ENCODE measurements at places on chromosomes 4 and X. TPM values are rescaled to one million over a fixed set of nuclear protein-coding genes. Genes with fewer than 3 reads are reported as not detected.

GRCh38 chr4:26067035-26067434, 153.0 kb downstream of the SMIM20 start:
- DNase-seq: no peak
- H3K36me3 ChIP-seq: no peaks in the 10 kb centered on the region
- peaks cover 10% of the 10 kb centered on the region for H3K4me1 ChIP-seq

DNA sequence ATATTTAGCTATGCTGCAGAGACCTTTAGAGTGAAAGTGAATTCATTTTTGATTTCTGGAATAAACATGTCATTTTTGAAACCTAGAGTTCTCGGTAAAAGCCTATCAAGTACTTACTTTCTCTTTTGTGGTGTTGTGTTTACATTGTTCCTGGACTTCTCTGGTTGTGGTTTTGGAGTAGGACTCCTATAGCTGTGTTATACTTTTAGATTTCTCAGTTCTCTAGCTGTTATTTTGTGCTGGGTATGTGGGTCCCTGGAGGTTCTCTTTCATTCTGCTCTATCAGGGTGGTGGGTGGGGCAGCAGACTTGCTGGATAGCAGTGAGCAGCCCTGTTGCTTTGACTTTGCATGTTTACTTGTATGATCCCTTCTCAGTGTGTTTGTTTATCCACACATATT, 25.6 kb upstream of the MSMO1 start:
- no peak overlapping the region for H3K4me3 ChIP-seq
- peaks cover 4% of the 10 kb centered on the region for H3K36me3 ChIP-seq
- no peaks in the 10 kb centered on the region for H3K4me1 ChIP-seq
- no peaks in the 10 kb centered on the region for H3K27me3 ChIP-seq
- DNase-seq: no peak

GRCh38 chr4:67883458-67883857, 344 bp downstream of the TMPRSS11D start:
- peaks cover 5% of the 10 kb centered on the region for H3K4me1 ChIP-seq
- no peaks in the 10 kb centered on the region for H3K36me3 ChIP-seq
- no peaks in the 10 kb centered on the region for H3K27me3 ChIP-seq

DNA sequence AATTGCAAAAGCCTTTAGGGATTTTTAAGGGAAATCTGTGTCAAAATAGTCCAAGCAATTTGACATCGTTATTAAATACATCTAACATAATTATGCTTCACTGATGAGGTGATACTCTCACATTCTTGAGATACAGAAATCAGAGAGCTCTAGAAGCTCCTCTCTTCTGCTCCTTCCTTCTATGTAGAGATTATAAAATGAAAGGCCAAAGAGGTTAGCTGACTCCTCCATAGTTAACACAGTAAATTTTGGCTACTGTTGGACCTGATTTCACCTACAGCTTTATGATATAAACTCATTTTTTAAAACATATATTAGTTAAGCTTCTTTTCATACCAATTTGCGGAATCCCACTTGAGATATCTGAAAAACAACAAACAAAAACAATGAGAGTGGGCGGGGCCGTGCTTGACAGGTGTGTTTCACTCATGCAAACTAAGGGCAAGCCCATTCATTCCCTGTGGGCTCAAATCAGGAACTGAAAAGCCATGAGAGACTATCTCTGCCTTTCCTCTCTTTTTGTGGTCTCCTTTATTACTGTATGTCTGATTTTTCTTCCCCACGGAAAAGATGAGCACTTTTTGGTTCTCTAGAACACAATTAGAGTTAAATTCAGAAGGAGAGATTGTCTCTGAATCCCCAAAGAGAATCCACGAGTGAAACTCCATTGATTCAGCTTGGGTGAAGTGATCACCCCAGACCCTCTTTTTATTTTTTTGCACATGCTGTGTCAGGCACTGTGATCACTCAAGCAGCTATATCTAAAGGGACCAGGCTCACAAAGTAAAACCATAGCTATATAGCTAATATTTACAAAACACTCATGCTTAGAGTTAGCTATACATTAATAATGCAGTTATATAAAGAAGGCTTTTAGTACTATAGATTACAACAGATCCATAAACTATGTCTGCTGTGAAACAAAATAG, 566.3 kb downstream of the IL15 start:
- no peaks in the 10 kb centered on the region for H3K27me3 ChIP-seq
- no peak for DNase-seq
- no peaks in the 10 kb centered on the region for H3K4me1 ChIP-seq
- H3K36me3 ChIP-seq: no peaks in the 10 kb centered on the region
- H3K27ac ChIP-seq: no peak overlapping the region

DNA sequence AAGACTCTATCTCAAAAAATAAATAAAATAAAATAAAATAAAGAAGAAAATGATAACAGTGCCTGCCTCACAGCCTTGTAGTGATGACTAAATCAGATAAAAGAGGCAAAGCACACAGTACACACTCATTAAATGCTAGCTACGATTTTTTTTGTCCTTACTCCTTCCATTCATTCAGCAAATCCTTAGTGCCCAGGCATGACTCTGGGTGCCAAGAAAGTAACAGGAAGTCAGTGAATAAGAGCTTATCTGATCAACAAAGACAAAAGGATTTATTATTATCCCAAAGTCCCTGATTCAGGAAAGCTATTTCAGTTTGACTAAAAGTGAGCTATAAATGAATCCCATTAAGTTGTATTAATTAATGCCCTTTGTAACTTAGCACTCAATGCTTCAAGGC, 92.7 kb downstream of the SH3KBP1 start:
- H3K36me3 ChIP-seq: no peaks in the 10 kb centered on the region
- no peak for DNase-seq
- peaks cover 14% of the 10 kb centered on the region for H3K4me1 ChIP-seq
- no peak overlapping the region for H3K4me3 ChIP-seq
- H3K27ac ChIP-seq: no peak overlapping the region

DNA sequence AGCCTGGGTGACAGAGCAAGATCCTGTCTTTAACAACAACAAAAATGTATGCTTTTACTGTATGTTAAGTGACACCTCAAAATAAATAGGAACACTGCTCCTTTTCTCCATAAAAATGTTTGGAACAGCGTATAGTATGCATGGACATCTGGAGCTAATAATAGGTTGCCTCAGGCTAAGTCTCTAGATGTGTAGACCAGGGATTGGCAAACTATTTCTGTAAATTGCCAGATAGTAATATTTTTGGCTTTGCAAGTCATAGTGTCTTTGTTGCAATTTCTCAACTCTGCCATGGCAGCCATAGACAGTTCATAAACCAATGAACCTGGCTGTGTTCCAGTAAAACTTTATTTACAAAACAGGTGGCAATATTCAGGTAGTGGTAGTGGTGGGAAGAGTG, 76.6 kb upstream of the CBLL2 start:
- no peak for DNase-seq
- no peak overlapping the region for H3K4me3 ChIP-seq
- H3K36me3 ChIP-seq: no peaks in the 10 kb centered on the region
- H3K27me3 ChIP-seq: no peaks in the 10 kb centered on the region
- peaks cover 4% of the 10 kb centered on the region for H3K4me1 ChIP-seq
- H3K27ac ChIP-seq: no peak overlapping the region

Gene DCAF8L2
- total RNA-seq: not detected
